ENCODE measurements at places on chromosomes 6 and 20. TPM values are rescaled to one million over a fixed set of nuclear protein-coding genes. Genes with fewer than 3 reads are reported as not detected.

Gene FERMT1
- total RNA-seq, result 3.0 TPM

Gene KCNQ5
- 5.5 TPM for total RNA-seq

Gene PDYN
- 35.5 TPM for total RNA-seq

Gene LBP
- total RNA-seq, result not detected

Gene DSP
- 6.2 TPM for total RNA-seq

Gene LRRC73
- 5.3 TPM for total RNA-seq

Gene PACRG
- 24.0 TPM for total RNA-seq

Gene ZNF391
- 6.2 TPM for total RNA-seq

Gene PRSS16
- total RNA-seq, result not detected

Gene RAET1E
- total RNA-seq, result not detected

Gene TINAG
- total RNA-seq, result not detected

Gene SLC2A10
- total RNA-seq, result 8.8 TPM

Gene IRF4
- not detected for total RNA-seq

Gene RBPJL
- not detected for total RNA-seq

Gene TMC2
- total RNA-seq, result 3.5 TPM

Gene CST4
- not detected for total RNA-seq

Gene CNR1
- 162 TPM for total RNA-seq

Gene TGM3
- 0.46 TPM for total RNA-seq

Gene LTB
- 0.46 TPM for total RNA-seq

Gene PROKR2
- total RNA-seq, result 4.8 TPM

Gene RAD21L1
- not detected for total RNA-seq

Gene SYCP2L
- 6.9 TPM for total RNA-seq

Gene SIRPD
- total RNA-seq, result not detected

Gene ARFGEF3
- 47.3 TPM for total RNA-seq

Gene SNHG17
- 6.9 TPM for total RNA-seq

Gene SLC22A1
- 0.46 TPM for total RNA-seq

Gene TNXB
- total RNA-seq, result 6.0 TPM

Gene OXT
- 46.4 TPM for total RNA-seq

Gene RALY
- 40.6 TPM for total RNA-seq

Gene SOX18
- total RNA-seq, result 1.6 TPM

Gene UBE2C
- total RNA-seq, result 7.6 TPM

Gene POPDC3
- 1.2 TPM for total RNA-seq

Gene SRPK1
- 87.7 TPM for total RNA-seq

Gene C6orf89
- total RNA-seq, result 38.3 TPM

Gene PAX1
- not detected for total RNA-seq

Gene IPCEF1
- 13.6 TPM for total RNA-seq

Gene APCDD1L
- total RNA-seq, result not detected

All from diencephalon (tissue), 1 donor.